ENCODE measurements at places on chromosomes 7 and 10. TPM values are rescaled to one million over a fixed set of nuclear protein-coding genes. Genes with fewer than 3 reads are reported as not detected.

- DNase-seq = peak; percentile 84
These were observed 94.8 kb downstream of the CPED1 start for GRCh38 chr7:121083138-121083789.

DNA sequence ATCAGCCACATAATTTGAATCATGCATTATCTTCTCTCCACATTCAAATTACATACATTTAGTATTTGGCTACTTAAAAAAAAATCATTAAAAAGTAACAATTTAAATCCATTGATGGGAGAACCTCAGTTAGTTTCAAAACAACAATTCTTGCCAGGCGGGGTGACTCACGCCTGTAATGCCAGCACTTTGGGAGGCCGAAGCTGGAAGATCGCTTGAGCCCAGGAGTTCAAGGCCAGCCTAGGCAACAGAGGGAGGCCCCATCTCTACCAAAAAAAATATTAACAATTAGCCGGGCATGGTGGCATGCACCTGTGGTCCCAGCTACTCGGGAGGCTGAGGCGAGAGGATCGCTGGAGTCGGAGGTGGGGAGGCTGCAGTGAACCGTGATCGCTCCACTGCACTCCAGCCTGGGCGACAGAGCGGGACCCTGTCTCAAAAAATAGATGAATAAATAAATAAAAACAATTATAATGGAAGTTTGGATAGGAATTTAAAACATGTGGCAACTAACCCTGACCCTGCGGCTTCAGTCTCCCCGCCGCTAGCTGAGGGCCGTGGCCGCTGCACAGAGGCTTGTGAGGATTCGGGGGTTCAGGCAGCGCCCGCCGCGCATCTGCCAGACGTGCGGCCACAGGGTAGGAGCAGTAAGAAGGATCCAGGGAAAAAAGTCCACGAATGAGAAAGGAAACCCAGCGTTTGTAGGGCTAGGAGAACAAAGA is 1.1 kb upstream of the CSGALNACT2 start:
- peak; percentile 21 for DNase-seq

DNA sequence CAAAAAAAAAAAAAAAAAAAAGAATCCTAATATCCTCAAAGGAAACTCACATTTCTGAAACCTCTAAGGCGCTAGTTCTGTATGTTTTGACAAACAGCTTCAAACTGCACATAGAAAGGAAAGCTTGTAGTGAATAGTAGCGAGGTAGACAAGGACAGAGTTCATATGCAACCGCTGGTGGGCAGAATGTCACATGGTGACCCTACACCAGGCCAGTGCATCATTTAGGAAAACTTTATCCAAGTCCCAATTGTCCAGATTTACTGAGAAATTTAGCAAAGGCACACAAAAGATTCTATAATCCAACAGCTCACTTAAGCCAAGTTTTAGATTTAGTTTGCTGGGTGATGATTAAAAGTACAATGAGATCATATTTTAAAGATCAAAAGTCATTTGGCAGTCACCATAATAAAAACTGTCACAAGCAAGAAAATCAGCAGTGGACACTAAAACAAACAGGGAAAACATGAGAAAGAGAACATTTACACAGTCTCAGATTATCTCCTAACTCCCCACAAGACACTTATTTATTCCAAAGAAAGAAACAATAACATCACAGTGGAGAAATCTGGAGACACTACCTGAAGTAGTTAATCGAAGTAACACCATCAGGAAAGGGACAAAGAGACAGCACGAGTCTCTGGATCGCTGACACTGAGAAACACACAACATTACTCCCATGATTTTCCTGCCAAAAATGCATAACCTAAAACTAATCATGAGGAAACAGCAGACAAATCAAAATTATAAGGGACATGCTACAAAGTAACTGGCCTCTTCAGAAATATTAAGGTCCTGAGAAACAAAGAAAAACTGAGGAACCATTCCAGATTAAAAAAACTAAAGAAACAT is 20.2 kb downstream of the FAM204A start:
- no peak for DNase-seq

- no peak for DNase-seq
These were observed 66.3 kb downstream of the PRKAG2 start for GRCh38 chr7:151810441-151811232.

DNA sequence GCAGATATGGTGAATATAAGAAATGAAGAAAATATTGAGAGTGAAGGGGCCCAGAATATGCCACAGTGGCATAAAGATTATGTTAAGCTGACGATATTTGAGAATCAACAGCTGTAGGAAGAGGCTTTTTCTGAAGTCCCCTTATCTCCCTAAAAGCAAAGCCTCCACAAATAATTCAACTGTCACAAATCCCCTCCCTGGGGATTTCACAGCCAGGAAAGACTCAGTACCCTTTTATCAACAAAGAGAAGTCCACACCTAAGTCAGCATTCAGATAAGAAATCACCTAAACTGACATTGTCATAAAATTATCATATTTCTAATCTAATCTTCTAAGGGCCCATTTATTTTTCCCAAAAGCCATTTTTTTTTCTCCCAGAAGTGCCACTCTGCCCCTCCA is 284.9 kb upstream of the VWC2 start:
- DNase-seq = no peak

DNA sequence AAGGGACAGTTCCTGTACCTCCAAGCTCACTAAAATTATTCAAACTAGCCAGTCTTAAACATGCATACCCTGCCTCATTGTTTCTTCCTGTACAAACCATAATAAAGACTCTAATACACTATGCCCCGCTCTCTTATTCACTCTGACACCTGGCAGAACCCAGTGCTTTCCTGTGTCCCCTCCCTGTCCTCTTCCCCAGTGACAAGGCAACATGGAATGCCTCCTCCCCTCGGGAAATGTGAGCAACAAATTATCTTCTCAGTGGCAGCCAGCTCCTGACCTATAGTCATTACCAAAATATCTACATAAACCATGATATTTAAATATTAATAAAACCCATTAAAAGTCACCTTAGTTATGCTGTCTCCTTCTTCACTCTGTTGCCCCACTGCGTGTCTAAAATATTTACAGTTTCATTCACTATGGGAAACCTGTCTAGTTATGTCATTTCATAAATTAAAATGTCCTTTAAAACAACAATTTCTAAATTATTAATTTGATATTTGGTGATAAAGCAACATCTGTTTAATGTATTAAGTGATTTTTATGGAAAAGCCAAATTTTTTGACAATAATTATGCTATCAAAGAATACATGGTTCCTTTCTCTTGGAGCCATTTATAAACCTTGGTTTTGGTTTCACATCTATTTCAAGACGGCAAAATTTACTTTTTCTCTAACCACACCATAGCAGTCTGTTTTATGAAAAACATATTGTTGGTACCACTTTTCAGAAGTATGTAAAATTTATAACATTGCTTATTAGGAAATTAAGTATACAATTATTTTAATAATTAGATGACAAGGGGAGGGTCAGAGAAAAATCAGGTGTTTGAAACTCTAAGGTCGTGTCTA is 1355.2 kb downstream of the XPNPEP1 start:
- DNase-seq = no peak

Gene PHKG1
- total RNA-seq = 0.72 TPM

Gene GLI3
- 1.7 TPM for total RNA-seq

- DNase-seq = no peak
These were observed 5.2 kb downstream of the EBF3 start for GRCh38 chr10:129958629-129959543.

Gene BMPR1A
- 94.7 TPM for total RNA-seq

Gene PROSER2
- 1.4 TPM for total RNA-seq

- DNase-seq = no peak
These were observed 53.0 kb downstream of the ARHGAP12 start for GRCh38 chr10:31875608-31876007.

- no peak for DNase-seq
These were observed 192.1 kb upstream of the KLF14 start for GRCh38 chr7:130926001-130926691.

- DNase-seq = peak; percentile 41
These were observed 11.3 kb upstream of the LAMB1 start for GRCh38 chr7:108014215-108014614.

GRCh38 chr7:108112683-108113082 is 17.5 kb downstream of the LAMB4 start:
- DNase-seq = no peak

Gene FEZF1
- total RNA-seq = not detected

Gene CLDN15
- 0.56 TPM for total RNA-seq

DNA sequence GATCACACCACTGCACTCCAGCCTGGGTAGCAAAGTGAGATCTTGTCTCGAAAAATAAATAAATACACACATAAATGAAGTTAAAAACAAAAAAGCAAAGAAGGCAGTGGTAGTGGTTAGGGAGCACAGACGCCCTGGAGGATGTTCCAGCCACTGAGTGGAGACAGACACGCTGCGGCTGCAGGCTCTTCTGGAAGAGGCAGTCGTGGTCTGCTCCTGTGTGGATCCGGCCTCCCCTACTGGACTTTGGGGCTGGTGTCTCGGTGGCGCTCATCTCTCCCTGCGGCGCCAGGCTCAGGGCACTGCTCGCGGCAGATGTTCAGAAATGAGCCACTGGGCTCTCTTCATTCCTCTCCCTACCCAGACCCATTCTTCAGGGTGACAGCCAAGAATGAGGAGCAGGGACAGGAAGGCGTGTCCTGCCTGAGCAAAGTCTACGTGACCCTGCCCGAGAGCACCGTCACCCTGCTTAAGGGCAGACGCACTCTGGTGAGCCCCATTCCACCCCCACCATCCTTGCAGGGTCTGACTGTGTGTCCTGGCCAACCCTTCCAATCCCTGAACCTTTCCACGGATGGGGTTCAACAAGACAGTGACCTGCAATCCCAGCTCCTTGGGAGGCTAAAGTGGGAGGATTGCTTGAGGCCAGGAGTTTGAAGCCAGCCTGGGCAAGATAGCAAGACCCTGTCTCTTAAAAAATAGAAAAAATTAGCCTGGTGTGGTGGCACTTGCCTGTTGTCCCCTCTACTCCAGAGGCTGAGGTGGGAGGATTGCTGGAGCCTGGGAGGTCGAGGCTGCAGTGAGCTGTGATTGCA is 26.2 kb downstream of the ZAN start:
- DNase-seq = no peak

- DNase-seq = no peak
These were observed 51.6 kb upstream of the CREB5 start for GRCh38 chr7:28360739-28361138.

Gene RNF32
- 0.56 TPM for total RNA-seq

Gene RPEL1
- under 0.01 TPM for total RNA-seq
